ENCODE measurements at places on chromosomes 1 and 21. TPM values are rescaled to one million over a fixed set of nuclear protein-coding genes. Genes with fewer than 3 reads are reported as not detected.

Gene COL16A1
- polyA plus RNA-seq = 8.3 TPM

Gene SPRR5
- not detected for polyA plus RNA-seq

Gene RIIAD1
- polyA plus RNA-seq = 5.5 TPM

Gene RHEX
- 0.22 TPM for polyA plus RNA-seq

Gene CRB1
- polyA plus RNA-seq = 0.04 TPM

Gene ACKR1
- polyA plus RNA-seq = 45.6 TPM

Gene AMY1B
- not detected for polyA plus RNA-seq

Gene MYOC
- polyA plus RNA-seq = 0.80 TPM

Gene FOXD2
- polyA plus RNA-seq = not detected

Gene OR2L3
- not detected for polyA plus RNA-seq

Gene KRTAP7-1
- polyA plus RNA-seq = not detected

Gene CFHR5
- polyA plus RNA-seq = not detected

Gene ZBTB8A
- polyA plus RNA-seq = 1.7 TPM

Gene RIPPLY3
- not detected for polyA plus RNA-seq

Gene CDA
- polyA plus RNA-seq = 5.1 TPM

Gene AIRE
- polyA plus RNA-seq = not detected

Gene NBPF4
- not detected for polyA plus RNA-seq

Gene TRIM46
- polyA plus RNA-seq = 0.04 TPM

Gene CAMK2N1
- polyA plus RNA-seq = 4.7 TPM

Gene PGBD2
- 3.0 TPM for polyA plus RNA-seq

Gene KRTAP10-4
- not detected for polyA plus RNA-seq

Gene SERPINC1
- polyA plus RNA-seq = 0.20 TPM

Gene EPB41
- polyA plus RNA-seq = 4.1 TPM

Gene UBE2J2
- polyA plus RNA-seq = 44.1 TPM

Gene UAP1
- polyA plus RNA-seq = 28.3 TPM

Gene ANXA9
- polyA plus RNA-seq = 0.15 TPM

Gene SMIM1
- polyA plus RNA-seq = 4.0 TPM

Gene PKP1
- 0.39 TPM for polyA plus RNA-seq

Measured in heart right ventricle (tissue), 16 donors.